ENCODE measurements at places on chromosomes 6 and 20.

DNA sequence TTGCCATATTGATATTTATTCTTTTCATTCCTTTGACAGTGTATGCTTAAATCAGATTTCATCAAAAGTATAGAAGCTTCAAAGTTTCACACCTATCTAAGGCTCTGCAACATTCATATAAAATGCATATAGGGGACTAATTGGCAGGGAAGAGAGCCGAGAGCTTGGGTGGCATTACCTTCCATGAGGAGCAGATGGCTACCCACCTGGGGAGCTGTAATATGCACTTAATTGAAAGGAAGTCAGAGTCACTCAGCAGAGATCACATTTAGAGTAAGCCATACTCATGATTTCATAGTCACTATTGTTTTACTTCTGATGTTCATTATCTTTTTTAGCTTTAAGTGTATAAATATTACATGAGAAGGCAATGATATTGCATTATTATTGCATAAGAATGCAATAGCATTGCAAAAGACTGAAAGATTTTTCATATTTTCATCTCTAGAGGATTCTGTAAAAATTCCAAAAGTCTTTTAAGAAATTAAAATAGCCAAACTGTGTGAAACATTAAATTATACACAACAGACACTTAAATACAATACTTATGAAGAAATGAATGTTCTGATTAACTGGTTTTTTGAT is 1305.2 kb downstream of the EPHA7 start:
- no peak for DNase-seq

GRCh38 chr20:48129345-48129942 is 344.2 kb upstream of the SULF2 start:
- no peak for DNase-seq

- no peak for DNase-seq
Observed at GRCh38 chr6:24426729-24427446, 24.2 kb downstream of the MRS2 start.

GRCh38 chr6:80366714-80367113 is 260.2 kb downstream of the BCKDHB start:
- DNase-seq: no peak

GRCh38 chr6:3731700-3732099 is 19.8 kb downstream of the PXDC1 start:
- no peak for DNase-seq

DNA sequence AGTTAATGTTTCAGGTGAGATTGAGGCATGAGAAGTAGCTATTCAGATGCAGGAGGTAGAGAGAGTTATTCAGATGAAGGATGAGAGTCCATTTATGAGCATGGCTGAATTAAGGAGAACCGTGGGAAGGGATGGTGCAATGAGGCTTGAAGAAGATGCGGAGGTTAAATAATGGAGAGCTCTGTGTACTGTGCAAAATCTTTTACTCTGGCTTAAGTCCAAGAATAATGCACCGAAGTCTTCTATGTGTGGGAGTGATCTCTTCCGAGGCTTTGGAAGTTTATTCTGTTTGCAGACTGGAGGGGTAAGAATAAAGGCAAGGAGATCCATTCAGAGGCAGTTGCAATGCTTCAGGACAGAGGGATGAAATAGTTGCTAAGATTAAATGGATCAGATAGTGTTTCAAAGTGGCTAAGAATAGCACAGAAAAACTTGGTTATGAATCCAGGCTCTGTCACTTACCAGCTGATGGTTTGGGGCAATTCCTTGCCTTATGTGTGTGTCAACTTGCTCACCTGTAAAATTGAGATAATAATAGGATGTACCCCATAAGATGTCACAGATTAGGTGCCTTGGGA is 467.1 kb downstream of the HDGFL1 start:
- no peak for DNase-seq

DNA sequence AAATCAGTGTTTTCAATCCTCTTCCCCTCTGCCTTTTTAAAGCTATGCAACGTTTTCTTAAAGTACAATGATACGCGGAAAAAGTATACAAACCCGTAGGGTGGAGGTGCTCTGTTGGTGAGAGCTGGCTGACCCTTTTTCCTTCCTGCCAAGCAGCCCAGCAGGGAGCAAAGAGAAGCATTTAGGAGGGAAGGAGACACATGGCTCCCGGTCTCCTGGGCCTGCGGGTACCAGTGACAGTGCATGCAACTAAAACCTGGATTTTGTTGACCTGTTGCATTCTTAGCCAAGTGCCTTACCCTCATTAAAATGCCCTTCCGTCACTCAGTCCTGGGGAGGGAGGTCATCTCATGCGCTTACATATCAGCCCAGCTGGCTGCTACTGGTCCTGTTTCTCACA is 87.2 kb downstream of the SLX4IP start:
- no peak for DNase-seq

- no peak for DNase-seq
Observed at GRCh38 chr20:46299078-46299477, 9.2 kb downstream of the CDH22 start.

Data from H9 (cell line).